GF-D8 (cell line): ENCODE measurements at places on chromosomes 2 and 18.

DNA sequence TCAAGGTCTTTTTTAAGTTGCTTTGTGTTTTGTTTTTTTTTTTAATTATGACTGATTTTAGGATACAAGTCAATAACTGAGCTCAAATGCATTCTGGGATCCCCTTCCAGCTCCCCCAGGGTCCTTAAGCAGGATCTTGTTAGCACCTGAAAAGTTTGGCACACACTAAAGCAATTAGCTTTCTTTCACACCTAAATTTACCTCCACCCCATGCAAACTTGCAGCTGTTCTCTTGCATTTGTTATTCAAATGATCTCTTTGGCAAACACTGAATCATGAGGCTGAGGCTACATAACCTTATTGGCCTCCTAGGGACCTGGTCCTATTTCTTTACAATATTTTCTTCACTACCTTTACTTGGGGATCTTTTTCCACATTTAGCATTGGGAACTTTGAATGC, 2026.1 kb upstream of the CELF4 start:
- no peak for DNase-seq

DNA sequence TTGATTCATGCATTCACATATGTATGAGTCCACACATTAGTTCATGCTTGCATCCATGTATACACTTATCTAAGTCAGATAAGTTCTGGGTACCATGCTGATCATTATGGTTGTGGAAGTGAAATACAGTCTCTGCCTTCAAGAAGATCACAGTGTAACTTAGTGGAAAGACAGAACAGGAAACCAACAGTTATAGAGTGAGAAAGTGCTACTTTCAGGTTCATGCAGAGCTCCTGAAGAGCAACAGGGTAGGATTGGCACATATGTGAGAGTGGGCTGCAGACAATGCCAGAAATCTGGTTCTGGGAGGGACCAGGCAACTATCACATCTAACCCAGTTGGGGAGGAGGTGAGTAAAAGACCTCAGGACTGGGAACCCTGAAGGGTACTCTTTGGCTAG, 35.4 kb upstream of the PGAP1 start:
- DNase-seq = no peak

- DNase-seq = no peak
These were observed 51.1 kb downstream of the R3HDM1 start for GRCh38 chr2:135582383-135582782.

DNA sequence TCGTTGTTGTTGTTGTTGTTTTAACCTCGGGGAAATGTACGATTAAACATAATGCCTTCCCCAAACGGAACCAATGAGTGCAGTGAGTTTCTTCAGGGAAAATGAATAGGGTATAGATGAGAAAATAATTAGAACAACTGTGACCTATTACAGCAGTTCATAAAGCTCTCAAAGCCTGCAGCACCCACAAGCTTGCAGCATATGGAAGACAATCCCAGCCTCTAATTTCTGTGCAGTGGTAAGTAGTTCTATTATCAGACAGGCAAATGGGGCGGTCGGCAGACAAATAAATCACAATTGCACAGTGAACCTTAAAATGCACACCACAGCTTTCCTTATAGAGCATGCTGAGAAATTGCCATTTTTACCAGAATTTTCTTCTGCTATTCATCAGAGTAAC, 159.5 kb downstream of the MYT1L start:
- DNase-seq = no peak

DNA sequence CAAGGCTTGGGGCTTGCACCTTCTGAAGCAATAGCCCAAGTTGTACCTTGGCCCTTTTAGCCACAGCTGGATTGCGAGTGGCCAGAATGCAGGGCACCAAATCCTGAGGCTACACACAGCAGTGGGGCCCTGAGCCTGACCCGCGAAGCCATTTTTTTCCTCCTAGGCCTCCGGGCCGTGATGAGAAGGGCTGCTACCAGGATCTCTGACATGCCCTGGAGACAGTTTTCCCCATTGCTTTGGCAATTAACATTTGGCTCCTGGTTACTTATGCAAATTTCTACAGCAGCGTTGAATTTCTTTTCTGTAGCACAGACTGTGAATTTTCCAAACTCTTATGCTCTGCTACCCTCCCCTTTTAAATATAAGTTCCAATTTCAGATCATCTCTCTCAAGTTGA, 54.5 kb downstream of the MOCOS start:
- DNase-seq = no peak

- no peak for DNase-seq
These were observed 7.8 kb downstream of the LIMS1 start for GRCh38 chr2:108542071-108542470.

- no peak for DNase-seq
These were observed 17.9 kb downstream of the LDLRAD4 start for GRCh38 chr18:13236411-13236810.

- DNase-seq = no peak
These were observed 69.9 kb downstream of the ODC1 start for GRCh38 chr2:10378189-10378588.

GRCh38 chr2:198883604-198884003, 574.1 kb downstream of the SATB2 start:
- DNase-seq = no peak

DNA sequence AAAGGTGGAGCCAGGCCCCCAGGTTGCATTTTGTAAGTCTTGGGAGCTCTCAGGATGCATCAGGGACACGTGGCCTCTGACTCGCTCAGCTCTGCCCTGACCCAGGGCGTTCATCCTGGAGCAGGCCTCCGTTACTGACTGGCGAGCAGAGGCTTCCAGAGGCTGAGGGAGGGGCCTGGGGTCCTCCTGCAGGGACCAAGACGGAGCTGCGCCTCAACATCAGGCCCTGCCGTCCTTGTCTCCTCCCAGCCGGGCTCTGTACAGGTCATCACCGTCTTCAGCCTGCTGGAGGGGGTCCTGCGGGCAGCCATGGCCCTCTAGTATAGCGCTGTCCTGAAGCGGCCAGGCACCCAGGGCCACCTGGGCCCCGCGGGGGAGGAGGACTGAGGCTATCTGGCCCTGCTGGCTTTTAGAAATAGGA, 10.2 kb upstream of the ALPP start:
- DNase-seq = no peak

GRCh38 chr2:178234648-178235047, 40.3 kb downstream of the OSBPL6 start:
- DNase-seq = no peak

- DNase-seq = no peak
These were observed 49.8 kb downstream of the PTGR3 start for GRCh38 chr18:75159238-75159518.

DNA sequence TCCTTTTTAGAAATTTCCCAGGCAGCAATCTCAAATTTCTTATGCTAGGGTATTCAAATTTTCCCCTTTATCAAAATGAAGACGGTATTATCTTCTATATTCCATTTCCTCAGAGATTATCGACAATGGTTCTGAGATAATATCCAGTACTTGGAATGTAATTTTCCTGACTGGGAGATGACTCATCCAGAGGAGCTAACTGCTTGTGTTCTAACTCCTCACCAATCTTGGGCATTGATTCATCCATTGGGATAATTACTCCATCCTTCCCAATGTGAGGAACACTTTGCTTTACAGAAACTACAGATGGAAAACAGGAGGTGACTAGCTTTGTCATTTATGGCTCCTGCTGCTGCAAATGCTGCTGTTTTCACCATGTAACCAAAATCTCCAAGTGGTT, 239.4 kb upstream of the LYPD1 start:
- no peak for DNase-seq

- no peak for DNase-seq
These were observed 245.5 kb upstream of the KCNJ3 start for GRCh38 chr2:154452906-154453493.

DNA sequence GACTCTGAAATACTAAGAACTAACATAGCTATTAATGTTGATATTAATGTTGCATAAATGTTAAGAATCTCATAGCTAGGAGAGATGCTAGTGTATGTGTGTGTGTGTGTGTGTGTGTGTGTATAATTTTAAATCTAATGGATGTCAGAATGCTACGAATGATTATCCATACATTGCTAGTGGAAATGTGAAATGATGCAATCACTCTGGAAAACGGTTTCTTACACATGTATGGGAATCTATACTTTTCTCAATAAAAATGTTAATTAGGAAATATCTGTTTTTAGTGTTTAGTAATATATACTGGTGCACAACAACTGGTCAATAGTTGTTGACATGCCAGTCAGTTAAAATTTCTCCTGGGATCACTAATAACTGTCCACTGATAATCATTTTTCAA, 908.8 kb upstream of the POU3F3 start:
- no peak for DNase-seq

DNA sequence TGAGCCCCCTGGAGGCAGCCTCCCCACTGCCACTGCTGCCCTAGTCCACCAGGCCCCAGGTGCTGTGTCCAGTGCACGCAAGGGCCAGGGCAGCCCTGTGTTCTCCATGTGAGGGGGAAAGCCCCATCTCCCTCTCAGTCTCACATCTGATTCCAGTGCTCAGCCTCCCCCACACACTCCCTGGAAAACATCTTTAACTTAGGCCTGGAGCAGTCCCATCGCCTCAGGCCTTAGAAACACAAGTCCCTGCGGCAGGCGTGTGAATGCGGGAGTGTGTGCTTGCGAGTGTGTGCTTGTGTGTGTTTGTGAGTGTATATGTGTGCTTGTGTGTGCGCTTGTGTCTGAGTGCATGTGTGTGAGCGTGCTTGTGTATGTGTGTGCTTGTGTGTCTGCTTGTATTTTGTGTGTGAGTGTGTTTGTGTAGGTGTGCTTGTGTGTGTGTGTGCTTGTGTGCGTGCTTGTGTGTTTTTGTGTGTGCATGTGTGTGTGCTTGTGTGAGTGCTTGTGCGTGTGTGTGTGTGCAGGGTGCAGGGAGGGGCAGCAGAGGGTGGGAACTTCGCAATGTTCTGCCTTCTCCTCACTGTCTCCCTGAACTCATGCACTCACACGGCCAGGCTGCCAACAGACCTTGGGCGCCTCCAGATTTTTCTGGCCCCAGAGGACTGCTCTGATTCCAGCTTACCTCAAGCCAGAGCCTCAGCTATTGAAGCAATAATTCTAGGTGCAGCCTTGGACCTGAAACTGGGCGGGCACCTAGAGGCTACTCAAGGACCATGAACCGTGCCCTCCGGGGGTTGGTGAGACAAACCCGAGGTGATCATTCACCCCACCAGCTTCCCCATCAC, 139.6 kb downstream of the CABLES1 start:
- no peak for DNase-seq

- DNase-seq = no peak
These were observed 34.7 kb upstream of the RAPH1 start for GRCh38 chr2:203569677-203570316.

GRCh38 chr2:186099826-186100225, 361.2 kb downstream of the FSIP2 start:
- DNase-seq = no peak

DNA sequence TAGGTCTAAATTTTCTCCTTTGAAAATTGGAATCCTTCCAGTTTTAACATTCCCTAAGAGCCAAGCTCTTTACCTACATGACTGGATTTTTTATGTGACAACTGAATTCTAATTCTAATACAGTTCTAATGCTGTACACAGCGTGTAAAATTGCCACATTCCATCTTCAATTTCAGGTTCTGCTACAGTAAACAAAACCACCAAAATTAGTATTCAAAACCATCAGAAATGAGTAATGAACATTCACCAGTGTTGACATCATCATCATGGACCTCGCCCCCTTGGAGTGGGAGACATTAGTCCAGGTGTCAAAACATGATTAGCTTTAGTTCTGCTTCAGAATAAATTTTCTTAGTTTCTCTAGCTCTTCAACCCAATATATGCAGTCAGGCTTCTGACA, 133.6 kb downstream of the MBD2 start:
- no peak for DNase-seq

- DNase-seq = no peak
These were observed 439.5 kb upstream of the ETAA1 start for GRCh38 chr2:66957677-66958076.

- no peak for DNase-seq
These were observed 110.0 kb downstream of the TANC1 start for GRCh38 chr2:159078443-159078842.

- no peak for DNase-seq
These were observed 475.8 kb upstream of the SLC39A10 start for GRCh38 chr2:195181059-195181705.

DNA sequence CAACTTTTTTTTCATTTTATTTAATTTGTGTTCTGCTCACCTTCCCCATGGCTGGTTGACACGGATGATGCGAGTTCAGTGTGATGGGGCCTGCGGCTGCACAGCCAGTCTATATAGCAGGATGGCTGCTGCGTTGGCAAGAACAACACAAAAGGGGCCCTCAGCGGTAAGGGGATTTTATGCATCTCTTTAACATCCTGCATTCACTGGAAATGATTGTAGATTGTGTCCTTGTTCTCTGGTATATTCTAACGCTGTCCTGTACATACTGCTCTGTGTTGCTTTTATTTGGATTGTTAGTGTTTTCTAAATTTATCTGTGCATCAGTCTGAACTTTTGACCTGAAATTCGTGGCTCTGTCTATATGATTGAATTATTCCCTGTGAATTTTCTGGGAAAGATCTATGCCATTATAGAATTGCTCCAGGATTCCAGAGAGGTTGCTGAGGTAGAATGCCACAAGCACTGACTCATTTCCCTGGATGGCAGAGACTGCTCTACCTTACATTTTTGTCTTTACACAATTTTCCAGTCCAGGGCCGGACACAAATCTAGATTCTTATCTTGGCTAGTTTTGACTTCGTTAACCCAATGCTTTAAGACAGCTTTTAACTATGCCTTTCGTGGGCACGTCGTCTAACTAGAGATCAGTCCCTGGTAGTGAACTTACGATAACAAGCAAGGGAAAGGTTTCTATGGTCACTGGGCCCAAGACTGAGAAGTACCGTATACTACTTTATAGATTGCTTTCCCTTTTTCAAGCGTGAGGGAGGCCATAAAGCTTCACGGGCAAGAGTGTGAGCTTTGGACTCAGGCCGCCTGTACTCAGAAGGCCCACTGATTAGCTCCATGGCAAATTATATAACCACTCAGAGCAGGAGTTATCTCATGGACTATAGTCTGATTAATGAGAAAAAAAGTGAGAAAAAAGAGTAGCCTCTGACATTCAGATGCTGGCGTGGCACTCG, at the start of gene CRYGC:
CRYGC (minus strand) TSS at position 85 of the 968 bp plus-strand sequence; CDS start at position 49, 36 bp downstream.
- no peak for DNase-seq

- DNase-seq = peak; percentile 88
These were observed at the start of gene NLRC4 for GRCh38 chr2:32264422-32265105. NLRC4 (minus strand) TSS chr2:32264886; CDS start chr2:32256775, 8,111 bp downstream.

GRCh38 chr2:210299866-210300373, 15.1 kb downstream of the MYL1 start:
- no peak for DNase-seq

DNA sequence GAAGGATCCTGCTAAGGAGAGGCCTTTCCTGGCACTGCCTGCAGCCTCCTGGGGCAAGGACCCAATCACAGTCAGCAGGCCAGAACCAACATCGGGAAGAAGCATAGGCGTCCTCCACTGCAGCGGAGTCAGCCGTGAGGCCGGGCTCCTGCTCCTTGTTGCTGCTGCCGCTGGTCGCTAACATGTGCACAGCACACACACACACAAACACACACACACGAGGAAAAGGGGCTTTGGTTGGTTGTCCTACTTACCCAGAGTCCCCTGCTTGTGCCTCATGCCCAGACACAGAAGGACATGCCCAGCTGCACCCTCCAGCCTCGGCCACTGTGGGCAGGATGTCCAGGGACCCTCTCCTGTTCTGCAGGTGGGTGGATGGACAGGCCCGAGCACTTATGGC, 209.4 kb downstream of the GLI2 start:
- DNase-seq = no peak

- DNase-seq = no peak
These were observed 118.2 kb upstream of the REV1 start for GRCh38 chr2:99607861-99608491.

GRCh38 chr2:161044095-161044865, 115.9 kb upstream of the TANK start:
- DNase-seq = no peak

GRCh38 chr18:79851489-79851888, 53.8 kb downstream of the KCNG2 start:
- no peak for DNase-seq
